ENCODE measurements at places on chromosomes 11 and 22.

DNA sequence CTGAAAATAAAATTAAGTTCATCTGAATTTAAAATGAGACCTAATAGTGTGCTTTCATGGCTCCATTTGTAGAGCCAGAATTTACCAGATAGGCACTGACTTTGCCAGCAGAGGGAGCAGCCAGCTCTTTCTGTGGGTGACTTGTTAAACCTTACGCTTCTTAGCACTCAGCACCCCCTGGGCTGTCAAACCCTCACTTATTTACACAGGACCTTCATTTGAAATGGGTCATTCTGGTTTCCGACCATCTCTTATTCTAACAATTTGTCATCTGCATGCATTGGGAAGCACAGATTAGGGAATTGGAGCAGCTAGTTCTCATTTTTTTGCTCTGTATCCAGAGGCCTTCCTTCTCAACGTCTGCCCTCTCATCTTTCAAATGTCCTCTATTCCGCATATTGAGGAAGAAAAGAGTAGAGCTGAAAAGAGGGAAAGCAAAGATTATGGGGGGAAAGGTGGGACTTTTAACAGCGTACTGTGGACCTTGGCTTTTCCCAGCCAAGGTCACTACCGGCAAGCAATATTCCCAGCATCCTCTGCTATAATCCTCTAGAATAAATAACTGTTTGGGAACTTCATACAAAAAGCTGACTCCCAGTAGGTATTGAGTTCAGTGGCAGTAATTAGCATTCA lies 3.1 kb downstream of the ASRGL1 start:
- peak; percentile 14 for DNase-seq

DNA sequence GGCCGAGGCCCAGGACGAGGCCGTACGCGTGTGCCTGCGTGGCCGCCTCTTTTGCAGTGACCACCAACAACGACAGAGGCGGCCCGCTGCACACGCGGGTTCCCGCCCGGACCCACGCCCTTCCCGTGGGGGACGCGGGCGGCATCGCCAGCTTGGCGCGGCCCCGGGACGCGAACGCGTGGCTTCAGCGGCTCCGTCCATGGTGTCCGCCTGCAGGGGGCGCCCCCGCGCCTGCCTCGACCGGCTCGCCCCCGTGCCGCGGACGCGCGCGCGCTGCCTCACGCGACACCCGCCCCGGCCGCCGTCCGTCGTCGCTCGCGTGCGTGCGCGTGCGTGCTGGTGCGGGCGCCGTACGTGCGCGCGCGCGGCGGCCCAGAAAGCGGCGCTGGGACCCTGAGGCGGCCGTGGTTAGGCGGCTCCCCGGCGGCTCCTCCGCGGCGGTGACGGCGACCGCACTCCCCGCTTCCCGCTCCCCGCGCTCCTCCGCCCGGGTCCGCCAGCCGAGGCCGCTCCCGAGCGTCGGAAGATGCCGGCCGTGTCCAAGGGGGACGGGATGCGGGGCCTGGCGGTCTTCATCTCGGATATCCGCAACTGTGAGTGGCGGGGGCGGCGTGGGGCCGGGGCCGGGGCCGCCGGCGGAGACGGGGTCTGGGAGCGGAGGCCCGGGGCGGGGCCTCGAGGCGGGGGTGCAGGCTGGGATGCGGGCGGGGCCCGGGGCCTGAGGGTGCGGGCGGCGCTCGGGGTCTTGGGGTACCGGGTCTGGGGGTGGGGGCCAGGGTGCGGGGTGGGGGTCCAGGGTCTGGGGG lies at the start of gene AP2A2:
Gene AP2A2 (plus strand): TSS at position 375 of the 806 bp plus-strand sequence. CDS start 152 bp downstream, at position 527.
- DNase-seq = peak; percentile 79

GRCh38 chr11:84384731-84385130 lies 1098.6 kb upstream of the CCDC90B start:
- no peak for DNase-seq

- DNase-seq = no peak
Measured at GRCh38 chr22:18994701-18995326, 58.7 kb upstream of the PRODH start.

DNA sequence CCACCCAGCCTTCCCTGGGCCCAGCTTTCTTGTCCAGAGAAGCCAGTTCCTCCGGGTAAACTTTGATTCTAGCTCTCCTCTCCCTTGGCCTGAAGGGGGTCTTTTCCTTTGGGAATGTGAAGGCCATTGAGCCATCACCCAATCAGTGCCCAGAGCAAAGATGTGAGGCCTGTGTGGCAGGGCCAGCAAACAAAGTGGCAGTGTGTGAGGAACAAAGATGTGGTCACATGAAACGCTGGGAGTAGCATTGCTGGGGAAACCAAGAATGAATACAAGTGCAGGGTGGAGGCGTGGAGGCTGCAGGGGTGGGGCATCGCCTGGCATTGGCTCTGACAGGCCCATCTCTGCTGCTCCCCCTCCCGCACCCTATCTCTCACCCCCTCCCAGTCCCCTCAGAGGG lies 91.9 kb upstream of the BID start:
- no peak for DNase-seq

- no peak for DNase-seq
Measured at GRCh38 chr11:128603752-128604414, 16.5 kb upstream of the ETS1 start.

DNA sequence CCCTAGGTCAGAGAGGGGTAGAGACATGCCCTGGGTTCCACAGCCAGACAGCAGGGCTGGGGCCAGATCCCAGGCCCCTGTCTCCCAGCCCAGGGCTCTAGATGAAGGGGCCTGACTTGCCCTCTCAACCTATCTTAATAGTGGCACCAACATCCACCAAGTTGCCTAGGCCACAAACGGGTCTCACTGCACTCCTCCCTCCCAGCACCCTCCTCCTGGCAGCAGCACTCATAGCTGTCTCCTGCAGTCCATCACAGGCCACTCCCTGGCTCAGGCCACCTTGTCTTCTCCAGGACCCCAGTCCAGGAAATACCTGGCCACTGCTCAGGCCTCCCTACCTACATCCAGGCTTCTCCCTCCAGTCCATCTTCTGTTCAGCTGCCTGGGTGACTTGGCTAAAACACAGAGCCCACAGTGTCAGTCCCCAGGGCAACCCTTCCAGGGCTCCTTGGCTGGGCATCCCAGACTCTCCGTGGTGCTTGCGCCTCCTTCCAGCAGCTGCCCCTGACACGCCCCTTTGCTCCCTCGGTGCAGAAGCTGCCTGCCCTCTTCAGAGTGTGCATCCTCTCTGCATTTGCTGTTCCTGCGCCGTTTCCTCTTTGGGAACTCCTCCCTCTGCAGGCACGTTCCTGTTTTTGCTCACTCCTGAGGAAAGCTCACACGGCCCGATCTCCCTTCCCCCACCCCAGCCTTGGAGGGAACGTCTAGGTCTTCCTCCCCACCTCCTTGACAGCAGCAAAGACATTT lies 40.5 kb downstream of the LRRC32 start:
- no peak for DNase-seq

GRCh38 chr22:49608228-49608627 lies 219.4 kb downstream of the BRD1 start:
- DNase-seq = no peak

- DNase-seq = no peak
Measured at GRCh38 chr22:33779243-33779642, 141.0 kb downstream of the LARGE1 start.

- no peak for DNase-seq
Measured at GRCh38 chr11:66720223-66720898, 8.7 kb downstream of the SPTBN2 start.

DNA sequence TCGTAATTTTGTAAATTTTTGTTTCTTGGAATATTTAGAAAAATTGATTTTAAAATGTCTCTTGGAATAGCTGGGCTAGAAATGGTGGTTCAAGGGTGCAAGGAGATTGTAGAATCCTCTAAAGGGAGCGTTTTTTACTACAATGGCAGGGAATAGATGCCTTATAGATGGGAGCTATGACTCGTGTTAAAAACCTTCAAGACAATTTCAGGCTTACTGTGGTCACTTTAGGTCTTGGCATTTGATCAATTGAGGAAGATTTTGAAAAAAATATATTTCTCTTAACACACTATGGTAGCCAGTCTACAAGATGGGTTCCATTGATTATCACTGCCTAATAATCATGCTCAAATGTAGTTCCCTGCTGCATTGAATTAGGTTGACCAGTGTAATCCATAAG lies 25.0 kb downstream of the METTL15 start:
- DNase-seq = no peak

DNA sequence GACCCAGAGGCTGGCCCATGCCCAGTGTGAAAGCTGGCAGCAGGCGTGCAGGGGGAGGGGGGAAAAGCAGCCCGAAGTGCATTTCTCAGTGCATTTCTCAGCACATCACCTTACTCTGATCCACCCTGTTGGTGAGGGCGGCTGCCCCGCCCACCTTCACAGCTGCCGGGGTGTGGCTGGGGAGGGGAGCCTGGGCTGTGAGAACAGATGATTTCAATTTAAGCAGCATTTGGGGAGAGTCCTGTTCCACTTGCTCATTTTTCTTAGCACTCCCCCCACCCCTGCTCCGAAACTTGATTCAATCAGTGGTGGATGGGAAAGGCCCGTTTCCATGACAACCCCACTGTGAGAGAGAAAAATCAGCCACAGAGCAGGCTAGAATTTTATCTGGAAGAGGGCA lies 84.8 kb downstream of the SNX19 start:
- no peak for DNase-seq

DNA sequence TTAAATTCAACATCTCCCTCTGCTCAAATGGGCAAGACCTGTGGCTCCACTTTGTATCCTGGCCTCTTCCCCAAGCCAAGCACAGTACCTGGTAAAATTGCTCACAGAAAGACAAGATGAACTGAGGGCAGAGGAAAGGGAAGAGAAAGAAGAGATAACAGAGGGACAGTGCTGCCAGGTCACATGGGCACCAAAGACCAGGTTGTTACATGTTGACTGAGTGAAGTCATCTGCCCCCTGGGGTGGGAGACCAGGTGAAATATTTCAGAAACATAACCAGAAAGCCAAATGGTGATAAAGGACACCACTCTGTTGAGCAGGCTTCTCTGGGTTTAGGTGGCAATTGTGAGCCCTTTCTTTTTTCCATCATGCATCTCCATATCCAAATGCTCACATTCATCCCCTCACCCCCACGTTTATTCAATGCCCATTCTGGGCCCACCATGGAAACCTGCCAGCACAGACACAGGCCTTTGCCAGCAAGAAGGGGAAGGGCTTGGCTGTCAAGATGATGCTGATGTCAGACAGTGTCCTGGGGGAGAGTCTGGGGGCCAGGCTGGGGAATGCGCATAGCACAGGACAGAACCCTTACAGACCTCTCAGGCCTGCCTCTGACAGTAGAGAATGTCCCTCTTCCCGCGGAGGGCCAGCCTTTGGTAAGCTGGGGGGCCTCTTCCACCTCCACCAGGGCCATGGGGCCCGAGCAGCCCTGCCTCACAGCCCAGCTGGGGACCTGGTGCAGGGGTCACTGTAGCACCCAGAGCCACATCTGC lies 51.6 kb downstream of the DGCR2 start:
- no peak for DNase-seq

DNA sequence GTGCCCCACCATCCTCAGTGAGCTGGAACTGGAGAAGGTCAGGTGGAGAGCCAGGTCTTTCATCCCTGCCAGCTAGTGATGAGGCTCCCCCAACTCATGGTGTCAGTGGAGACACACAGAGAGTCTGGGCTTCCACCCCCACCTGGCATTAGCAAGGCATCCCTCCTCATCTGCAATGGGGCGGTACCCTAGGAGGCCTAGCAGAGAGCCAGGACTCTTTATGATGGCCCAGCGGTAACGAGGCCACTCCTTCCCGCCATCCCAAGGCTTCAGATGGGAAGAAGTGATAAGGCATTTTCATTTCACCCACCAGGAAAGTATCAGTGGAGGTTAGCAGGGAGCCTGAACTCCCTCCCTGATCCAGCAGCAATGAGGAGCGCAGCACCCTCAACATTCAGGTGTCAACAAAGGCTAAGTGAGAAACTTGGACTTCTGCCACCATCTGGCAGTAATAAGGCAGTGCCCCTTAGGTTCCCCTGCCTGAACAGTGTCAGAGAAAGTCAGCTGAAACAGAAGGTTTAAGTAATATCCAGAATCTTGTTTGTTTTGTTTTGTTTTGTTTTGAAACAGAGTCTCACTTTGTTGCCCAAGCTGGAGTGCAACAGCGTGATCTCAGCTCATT lies 40.5 kb upstream of the FBLN1 start:
- DNase-seq = no peak

DNA sequence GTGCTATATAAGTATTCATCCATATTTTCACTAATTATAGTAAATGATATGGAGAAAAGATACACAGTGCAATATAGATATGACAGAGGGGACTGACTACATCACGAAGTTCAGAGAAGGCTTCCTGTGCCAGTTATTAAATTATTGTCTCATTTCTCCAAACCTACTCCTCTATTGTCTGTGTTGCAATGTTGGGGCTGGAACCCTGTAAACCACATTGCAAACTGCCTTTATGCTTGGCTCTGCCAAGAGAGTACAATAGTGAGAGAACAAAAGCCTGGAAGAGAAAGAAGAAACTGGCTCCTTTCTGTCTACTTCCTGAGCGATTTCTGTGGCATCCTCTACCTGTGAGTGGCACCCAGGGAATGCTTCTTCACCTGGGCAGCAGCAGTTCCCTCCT lies 46.4 kb downstream of the ME3 start:
- no peak for DNase-seq
